ENCODE measurements at places on chromosomes 13 and 19. TPM values are rescaled to one million over a fixed set of nuclear protein-coding genes. Genes with fewer than 3 reads are reported as not detected.

DNA sequence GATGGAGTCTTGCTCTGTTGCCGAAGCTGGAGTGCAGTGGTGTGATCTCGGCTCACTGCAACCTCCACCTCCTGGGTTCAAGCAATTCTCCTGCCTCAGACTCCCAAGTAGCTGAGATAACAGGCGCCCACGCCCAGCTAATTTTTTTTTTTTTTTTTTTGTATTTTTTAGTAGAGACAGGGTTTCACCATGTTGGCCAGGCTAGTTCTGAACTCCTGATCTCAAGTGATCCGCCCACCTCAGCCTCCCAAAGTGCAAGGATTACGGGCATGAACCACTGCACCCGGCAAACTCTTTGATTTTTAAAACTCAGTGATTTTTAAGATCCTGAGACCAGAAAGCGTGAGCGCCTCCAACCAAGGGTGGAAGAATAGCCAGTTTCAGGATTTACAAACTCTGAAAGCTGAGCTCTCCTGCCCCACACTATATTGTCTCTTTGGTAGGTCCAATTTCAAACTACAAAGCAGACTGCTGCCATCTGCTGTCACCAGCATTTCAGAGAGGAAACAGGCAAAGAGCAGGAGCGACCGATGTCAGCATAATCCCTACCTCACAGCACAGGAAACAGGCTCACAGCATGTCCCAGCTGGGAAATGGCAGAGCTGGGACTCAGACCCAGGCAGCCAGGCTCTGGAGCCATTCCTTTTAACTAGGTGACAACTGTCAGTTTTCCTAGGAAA lies 9.2 kb downstream of the NOSIP start:
- no peak for DNase-seq

DNA sequence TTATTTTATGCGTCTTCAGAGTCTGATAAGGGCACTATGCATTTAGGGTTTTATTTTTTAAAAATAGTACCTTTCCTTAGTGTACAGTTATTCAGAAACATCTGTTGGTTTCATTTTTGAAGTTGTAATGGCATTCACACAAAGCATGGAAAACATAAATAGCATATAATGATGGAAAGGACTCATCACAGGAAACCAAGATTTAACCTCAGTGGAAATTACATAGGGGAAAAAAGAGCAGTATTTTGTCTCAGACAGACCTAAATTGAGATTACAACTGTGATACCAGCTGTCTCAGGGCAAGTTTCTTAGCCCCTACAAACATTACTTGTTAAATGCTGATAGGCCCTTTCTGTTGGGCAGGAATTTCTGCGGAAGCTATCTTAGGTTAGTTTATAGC lies 57.2 kb downstream of the NHLRC3 start:
- DNase-seq: no peak

SERP2 gene
- polyA plus RNA-seq: 20.4 TPM

DNA sequence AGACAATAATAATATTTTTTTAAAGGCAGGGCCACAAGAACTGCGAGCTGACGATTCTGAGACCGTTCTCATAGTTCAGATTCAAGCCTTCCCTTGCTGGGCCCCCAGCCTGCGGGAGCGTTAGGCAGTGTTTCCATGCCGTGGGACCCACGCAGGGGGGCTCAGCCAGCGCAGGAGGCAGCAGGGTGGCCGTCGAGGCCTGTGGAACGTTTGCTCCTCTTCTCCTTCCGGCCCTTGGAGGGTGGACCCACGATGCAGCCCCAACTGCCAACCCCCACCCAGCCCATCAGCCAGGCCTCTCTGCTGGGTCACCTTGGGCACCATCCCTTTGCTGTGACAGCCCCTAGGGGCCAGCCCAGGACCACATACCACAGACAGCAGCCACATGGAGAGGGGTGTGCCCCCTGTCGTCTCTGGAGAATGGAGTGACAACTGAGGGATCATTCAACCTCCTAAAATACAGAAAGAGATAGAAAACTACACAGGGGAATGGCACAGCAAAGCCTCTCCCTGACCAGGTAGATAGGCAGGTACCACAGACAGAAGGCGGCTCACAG lies 46.8 kb downstream of the PDCD5 start:
- no peak for DNase-seq

ZNF20 gene
- 0.59 TPM for polyA plus RNA-seq

DNA sequence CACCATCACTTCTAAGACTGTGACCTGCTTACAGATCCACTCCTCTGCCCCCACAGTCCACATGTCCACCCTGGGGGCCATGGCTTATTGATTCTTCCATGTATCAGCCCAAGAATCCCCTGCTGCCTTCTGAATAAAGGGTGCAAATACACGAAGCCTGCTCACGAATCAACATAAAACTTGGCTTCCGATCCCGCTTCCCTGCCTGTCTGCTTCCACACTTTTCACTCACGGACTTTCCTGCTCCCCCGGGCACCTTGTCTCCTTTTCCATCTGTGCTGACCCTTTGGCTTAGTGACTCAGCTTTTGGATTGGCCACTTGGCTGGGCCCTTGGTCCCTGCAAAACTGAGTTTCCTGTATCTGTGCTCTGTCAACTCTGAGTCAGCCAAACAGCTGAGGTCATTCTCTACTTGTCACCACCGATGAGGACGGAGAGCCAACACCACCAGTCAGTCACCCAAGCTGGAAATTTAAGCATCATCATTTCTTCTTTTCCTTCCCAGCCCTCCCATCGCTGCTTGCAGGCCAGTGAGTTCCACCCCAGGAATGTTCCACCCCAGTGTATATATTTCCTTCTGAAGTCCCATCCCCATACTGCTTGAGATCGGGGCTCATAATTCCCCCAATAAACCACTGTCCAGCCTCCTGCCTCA lies 11.4 kb upstream of the USP12 start:
- peak; percentile 41 for DNase-seq

SH2D3A gene
- polyA plus RNA-seq: 0.37 TPM

CLEC17A gene
- polyA plus RNA-seq: not detected

CCDC169 gene
- 0.35 TPM for polyA plus RNA-seq

IGFL1 gene
- not detected for polyA plus RNA-seq

All from heart right ventricle (tissue), 16 donors.